Activated CD4-positive, alpha-beta memory T cell treated with anti-CD3 and anti-CD28 coated beads for 36 hours (primary cell): ENCODE measurements at places on chromosomes 1 and 21. TPM values are rescaled to one million over a fixed set of nuclear protein-coding genes. Genes with fewer than 3 reads are reported as not detected.

DNA sequence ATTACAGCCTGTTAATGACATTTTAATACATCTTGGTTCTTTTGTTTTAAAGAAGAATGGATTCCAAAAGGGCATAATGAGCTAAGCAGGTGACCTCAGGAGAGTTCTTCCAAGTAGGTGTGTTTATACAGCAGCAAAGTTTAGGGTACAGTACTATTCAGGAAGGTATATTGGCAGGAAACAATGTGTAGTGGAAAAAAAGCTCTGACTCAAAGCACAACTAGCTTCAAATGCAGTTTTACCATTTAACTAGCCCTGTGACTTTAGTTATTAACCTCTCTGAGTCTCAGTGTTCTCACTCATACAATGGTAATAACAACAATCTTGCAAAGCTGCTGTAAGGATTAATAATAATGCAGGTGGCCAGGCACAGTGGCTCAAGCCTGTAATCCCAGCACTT lies 29.9 kb downstream of the FAF1 start:
- no peak overlapping the region for H3K27ac ChIP-seq
- peaks cover 26% of the 10 kb centered on the region for H3K4me1 ChIP-seq
- no peak overlapping the region for H3K4me3 ChIP-seq

- no peaks in the 10 kb centered on the region for H3K36me3 ChIP-seq
Measured at GRCh38 chr1:208668991-208669390, 424.8 kb upstream of the PLXNA2 start.

DNA sequence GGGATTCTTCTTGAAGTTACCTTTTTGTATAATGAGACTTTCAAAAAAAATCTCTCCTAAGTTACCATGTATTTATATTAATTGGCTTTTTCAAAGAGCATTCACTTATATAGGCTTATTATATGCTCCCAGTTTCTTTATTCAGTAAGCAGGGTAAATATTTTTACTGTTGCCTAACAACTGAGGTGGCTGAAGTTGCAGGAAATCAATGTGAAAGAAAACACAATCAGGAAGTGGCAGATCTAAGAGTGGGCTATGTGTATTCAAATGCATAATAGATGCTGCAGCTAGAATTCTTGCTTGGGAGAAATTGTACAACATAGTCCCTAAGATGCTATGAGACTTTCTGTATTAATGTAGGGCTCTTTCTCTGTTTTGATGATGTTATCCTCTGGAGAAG lies 606.9 kb downstream of the NUF2 start:
- no peaks in the 10 kb centered on the region for H3K36me3 ChIP-seq
- H3K27me3 ChIP-seq, result no peaks in the 10 kb centered on the region
- DNase-seq, result no peak

GRCh38 chr21:37455504-37455911 lies 88.9 kb downstream of the DYRK1A start:
- H3K36me3 ChIP-seq, result peaks cover 1% of the 10 kb centered on the region
- H3K4me1 ChIP-seq, result peaks cover 79% of the 10 kb centered on the region
- peak overlapping the region; percentile 39 for H3K27ac ChIP-seq

DNA sequence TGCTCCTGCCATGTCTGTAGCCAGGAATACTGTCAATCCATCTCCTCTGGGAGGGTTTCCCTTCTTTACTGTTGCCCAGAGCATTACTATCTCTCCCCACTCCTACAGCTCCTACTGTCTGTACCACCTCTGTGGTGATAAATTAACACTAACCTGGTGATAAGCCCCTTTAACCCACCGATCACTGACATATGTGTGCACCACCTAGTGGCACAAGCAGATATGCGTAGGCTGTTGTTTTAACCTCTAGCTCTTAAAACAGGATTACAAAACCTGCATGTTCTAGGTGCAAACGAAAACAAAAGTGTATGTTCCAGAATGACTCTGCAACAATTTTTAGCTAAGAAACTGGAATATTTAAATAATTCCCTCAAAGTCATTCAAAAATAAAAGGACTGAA lies 93.9 kb upstream of the BEND5 start:
- no peak overlapping the region for H3K27ac ChIP-seq
- no peaks in the 10 kb centered on the region for H3K36me3 ChIP-seq
- no peak overlapping the region for H3K4me3 ChIP-seq
- peaks cover 1% of the 10 kb centered on the region for H3K27me3 ChIP-seq

GRCh38 chr21:16608209-16608830 lies 878.5 kb downstream of the USP25 start:
- no peaks in the 10 kb centered on the region for H3K27me3 ChIP-seq
- no peaks in the 10 kb centered on the region for H3K36me3 ChIP-seq
- H3K4me3 ChIP-seq, result no peak overlapping the region
- H3K27ac ChIP-seq, result no peak overlapping the region
- no peak for DNase-seq

DNA sequence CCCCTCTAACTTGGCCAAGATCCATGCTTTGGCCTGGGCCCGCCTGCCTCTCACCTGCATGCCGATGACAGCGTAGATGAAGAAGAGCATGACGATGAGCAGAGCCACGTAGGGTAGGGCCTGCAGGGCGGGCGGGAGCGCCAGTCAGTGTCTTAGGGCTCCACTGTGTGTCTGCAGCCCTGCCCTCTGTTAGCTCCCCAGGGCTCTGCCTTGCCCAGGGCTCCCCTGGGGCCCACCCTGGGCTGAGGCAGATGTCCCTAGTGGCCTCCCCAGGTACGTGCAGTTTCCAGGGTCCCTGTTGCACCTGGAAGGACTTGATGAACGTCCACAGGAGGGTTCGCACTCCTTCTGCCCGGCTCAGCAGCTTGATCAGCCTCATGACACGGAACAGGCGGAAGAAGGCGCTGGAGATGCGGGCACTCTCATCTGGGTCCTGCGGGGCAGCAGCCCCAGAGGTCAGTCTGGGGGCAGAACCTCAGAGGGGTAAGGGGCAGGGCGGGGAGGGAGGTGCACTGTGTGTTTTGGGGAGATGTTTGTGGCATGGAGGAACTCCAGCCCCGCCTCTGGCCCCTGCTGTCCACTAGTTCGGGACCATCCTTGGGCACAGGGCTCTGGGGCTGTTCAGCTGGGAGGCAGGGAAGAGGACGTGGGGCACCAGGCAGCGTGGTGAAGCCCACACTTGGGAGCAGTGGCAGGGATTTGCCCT lies 29.8 kb upstream of the KIF21B start:
- no peak overlapping the region for H3K27ac ChIP-seq
- H3K4me1 ChIP-seq, result peaks cover 19% of the 10 kb centered on the region
- DNase-seq, result no peak
- no peaks in the 10 kb centered on the region for H3K36me3 ChIP-seq

DNA sequence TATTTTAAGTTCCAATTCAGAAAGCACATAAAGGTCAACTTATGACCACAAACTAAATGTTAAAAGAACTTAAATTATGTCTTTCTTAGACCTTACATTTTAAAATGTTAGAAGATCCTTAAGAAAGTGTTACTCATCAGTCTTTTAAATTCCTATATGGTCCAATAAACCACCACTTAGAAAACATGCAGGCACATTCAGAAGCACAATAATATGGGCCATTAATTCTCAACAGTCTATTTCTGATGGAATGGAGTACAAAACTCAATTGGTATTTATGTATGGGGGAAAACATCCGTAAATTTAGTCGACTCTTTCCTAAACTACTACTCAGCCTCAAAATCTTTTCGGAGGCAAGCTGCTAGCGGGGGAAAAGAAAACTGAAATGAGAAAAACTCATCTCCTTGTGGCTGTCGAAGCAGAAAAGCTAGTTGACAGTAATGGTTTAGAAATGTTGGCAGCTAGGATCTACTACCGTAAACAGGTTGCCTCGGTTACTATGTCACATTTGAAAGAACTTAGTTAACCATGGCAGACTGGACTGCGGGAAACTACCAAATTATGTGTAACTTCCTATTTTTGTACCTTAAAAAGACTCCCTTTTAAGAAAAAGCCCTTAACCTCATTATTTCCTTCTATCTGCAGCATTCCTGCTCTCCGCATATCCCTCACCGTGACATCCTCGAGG lies 1.0 kb downstream of the TRMT1L start:
- H3K4me1 ChIP-seq, result peaks cover 51% of the 10 kb centered on the region
- H3K36me3 ChIP-seq, result peaks cover 4% of the 10 kb centered on the region
- DNase-seq, result no peak
- peak overlapping the region; percentile 86 for H3K4me3 ChIP-seq
- H3K27me3 ChIP-seq, result no peaks in the 10 kb centered on the region
- H3K27ac ChIP-seq, result peak overlapping the region; percentile 90

DNA sequence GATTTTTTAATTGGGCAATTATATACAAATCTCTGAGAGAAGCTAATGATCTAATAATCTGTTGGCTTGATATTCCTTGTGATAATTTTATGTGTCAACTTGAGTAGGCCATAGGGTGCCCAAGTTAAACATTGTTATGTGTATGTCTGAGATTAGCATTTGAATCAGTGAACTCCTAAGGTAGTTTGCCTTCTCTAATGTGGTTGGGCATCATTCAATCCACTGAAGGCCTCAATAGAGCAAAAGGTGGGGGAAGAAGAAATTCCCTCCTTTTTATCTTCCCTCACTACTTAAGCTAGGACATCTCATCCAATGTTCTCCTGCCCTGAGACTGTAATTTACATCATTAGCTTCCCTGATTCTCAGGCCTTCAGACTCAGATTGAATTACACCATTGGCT lies 394.5 kb downstream of the LMO4 start:
- H3K4me3 ChIP-seq, result no peak overlapping the region
- peaks cover 1% of the 10 kb centered on the region for H3K27me3 ChIP-seq
- no peaks in the 10 kb centered on the region for H3K4me1 ChIP-seq
- DNase-seq, result no peak
- no peak overlapping the region for H3K27ac ChIP-seq

Gene FAM72D
- 16.7 TPM for total RNA-seq

DNA sequence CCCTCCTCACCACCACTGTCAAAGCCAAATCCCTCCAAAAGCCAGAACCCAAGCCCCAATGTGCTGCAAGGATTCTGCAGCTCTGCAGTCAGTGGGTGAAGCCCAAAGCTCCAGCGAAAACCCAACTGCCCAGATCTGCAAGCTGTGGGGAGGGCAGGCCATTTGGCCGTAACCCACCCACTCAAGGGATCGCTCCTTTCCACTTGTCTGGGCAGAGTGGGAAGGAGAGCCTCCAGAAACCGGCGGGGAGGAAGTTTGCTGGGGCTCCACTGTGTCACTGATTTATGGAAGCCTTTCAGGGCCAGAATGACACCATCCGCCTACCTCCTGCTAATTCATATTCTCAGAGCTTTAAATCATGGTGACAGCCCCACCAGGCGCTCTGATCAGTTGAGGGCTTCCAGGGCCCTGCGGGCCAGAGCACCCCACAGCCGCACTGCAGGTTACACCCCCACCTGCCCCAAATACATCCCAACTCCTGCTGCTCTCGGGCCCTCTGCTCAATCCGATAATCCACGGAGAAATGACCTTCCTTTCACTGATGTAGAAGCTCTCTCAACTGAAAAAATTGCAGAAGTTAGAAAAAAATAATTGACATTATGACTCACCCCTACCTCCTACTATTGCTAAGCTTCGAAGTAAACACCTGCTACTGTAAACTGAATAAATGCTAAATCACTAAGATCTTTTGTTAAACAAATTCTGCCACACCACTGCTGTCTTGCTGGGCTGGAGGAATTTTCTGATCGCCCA lies 40.6 kb upstream of the RAB4A start:
- H3K4me1 ChIP-seq, result peaks cover 4% of the 10 kb centered on the region
- no peaks in the 10 kb centered on the region for H3K27me3 ChIP-seq
- no peak overlapping the region for H3K27ac ChIP-seq
- DNase-seq, result no peak
- no peak overlapping the region for H3K4me3 ChIP-seq

GRCh38 chr1:114341856-114342255 lies 169.1 kb downstream of the TRIM33 start:
- DNase-seq, result no peak
- peaks cover 53% of the 10 kb centered on the region for H3K4me1 ChIP-seq
- no peaks in the 10 kb centered on the region for H3K27me3 ChIP-seq
- H3K27ac ChIP-seq, result peak overlapping the region; percentile 70

Gene LY9
- total RNA-seq, result 4.9 TPM

Gene FCRL1
- not detected for total RNA-seq

Gene EMC1
- 49.3 TPM for total RNA-seq

Gene MYOG
- total RNA-seq, result not detected

Gene YTHDF2
- total RNA-seq, result 80.1 TPM

DNA sequence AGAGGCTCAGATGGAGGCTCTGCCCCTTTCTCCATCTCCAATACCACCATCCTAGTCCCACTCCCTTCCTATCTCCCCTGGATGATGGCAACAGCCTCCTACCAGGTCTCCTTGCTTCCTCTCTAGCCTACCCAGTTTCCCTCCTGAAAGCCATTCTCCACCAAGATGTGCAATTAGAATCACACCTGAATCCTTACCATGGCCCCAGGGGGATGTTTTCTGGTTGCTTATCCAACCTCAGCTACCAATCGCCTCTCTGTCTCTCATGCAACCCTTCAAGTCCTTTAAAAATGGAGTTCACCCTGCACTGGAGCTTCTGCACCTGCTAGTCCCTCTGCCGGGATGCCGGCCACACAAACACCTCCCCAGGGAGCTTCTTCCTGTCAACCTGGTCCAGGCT lies 2.9 kb downstream of the RCAN1 start:
- H3K4me3 ChIP-seq, result no peak overlapping the region
- no peak overlapping the region for H3K27ac ChIP-seq
- H3K27me3 ChIP-seq, result no peaks in the 10 kb centered on the region
- H3K4me1 ChIP-seq, result peaks cover 20% of the 10 kb centered on the region

- peaks cover 81% of the 10 kb centered on the region for H3K36me3 ChIP-seq
- H3K27ac ChIP-seq, result peak overlapping the region; percentile 80
- peak; percentile 63 for DNase-seq
- H3K4me3 ChIP-seq, result no peak overlapping the region
- H3K27me3 ChIP-seq, result no peaks in the 10 kb centered on the region
Measured at GRCh38 chr1:26771643-26772321, 16.0 kb upstream of the PIGV start.

Gene HYI
- 13.9 TPM for total RNA-seq

DNA sequence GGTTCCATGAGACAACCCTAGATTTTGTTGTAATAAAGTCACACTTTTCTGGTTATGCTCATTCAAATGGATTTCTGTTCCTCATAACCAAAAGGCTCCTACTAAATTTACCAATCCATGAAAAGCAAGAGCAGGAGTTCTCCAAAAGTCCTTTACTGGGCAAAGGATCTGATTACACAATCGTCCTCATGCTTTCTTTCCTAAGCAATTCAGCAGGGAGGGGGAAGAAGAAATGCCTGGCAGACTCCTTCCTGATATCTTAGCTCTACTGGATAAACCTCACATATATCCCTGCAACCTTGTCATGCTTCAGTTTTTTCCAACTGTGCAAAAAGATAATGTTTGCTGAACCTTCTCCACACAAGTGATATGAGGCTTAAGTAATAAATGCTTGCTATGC lies 67.6 kb upstream of the GUCA2B start:
- H3K4me1 ChIP-seq, result peaks cover 5% of the 10 kb centered on the region
- no peak for DNase-seq
- no peak overlapping the region for H3K27ac ChIP-seq
- H3K36me3 ChIP-seq, result peaks cover 5% of the 10 kb centered on the region

Gene OVAAL
- not detected for total RNA-seq

DNA sequence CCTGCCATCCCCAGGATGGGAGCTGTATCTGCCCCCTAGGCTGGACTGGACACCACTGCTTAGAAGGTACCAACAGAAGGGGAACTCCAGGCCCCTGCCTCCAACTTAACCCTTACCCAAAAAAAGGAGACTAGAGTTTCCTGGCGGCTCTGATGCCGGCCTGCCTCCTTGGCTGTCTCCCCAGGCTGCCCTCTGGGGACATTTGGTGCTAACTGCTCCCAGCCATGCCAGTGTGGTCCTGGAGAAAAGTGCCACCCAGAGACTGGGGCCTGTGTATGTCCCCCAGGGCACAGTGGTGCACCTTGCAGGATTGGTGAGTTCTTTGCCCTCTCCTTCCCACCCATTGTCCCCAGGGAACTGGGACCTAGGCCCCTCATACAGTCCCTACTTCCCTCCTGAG lies 8.1 kb upstream of the LRRC71 start:
- no peak overlapping the region for H3K4me3 ChIP-seq
- no peaks in the 10 kb centered on the region for H3K4me1 ChIP-seq
